GM04503 (cell line): ENCODE measurements at places on chromosomes 11 and 22.

- DNase-seq, result peak; percentile 11
Observed at GRCh38 chr11:78698612-78699011, 123.9 kb upstream of the NARS2 start.

DNA sequence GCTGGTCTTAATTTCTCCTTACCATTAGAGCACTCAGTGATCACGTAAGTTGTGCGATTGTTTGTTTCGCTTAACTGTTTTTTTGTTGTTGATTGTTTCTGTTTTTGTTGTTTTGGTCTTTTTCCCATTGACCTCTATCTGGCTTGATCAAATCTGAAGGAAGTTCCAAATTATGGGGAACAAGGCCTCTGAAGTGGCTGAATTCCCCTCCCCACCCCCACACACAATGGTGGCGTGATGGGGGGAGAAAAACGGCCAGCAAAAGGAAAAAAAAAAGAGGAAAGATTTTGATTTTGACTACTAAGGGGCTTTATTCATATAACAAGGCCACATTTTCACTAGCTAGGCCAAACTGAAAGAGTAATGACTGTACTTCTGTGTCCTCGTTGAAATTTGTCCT is 53.6 kb downstream of the OSBPL5 start:
- DNase-seq, result no peak

DNA sequence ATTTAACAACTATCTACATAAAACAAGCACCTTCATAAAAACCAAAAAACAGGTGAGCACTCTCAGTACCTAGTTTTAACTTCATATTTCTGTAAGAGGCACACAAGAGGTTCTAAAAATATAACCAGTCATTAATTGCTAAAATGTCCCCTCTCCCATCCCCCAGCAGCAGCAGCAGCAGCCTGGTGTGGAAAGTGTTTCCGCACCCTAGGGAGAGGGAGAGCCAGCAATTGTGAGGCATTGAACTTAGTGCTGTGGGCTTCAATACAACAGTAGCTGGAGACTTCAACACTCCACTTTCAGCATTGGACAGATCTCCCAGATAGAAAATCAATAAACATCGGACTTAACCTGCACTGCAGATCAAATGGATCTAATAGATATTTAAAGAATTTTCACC is 1158.5 kb downstream of the JRKL start:
- no peak for DNase-seq

DNA sequence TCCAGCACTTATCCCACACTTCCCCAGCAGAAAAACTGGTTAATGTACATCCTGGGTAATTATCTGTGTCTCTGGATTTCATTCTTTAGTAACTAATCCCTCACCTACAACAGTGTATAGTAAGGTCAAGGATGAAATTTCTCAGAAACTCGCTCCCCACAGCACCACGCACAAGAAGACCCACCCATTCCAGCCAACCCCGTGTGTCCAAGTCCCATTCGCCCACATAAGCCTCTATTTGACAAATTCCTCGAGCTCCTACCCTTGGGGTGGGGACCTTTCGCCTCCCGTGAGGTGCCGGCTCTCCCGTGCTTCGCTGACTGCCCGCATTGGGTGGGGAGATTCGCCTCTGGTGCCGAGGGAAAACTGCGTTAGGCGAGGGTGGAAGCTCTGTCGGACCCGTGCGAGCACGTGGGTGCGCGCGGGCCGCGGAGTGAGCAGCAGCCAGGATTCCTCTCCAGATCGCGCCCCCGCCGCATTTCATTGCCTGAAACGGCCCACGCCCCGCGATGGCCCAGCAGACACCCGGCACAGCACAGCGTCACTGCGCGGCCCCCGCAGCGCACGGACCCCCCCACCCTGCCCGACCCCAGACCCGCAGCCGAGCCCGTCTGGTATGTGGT is 866 bp downstream of the EXPH5 start:
- DNase-seq, result no peak

DNA sequence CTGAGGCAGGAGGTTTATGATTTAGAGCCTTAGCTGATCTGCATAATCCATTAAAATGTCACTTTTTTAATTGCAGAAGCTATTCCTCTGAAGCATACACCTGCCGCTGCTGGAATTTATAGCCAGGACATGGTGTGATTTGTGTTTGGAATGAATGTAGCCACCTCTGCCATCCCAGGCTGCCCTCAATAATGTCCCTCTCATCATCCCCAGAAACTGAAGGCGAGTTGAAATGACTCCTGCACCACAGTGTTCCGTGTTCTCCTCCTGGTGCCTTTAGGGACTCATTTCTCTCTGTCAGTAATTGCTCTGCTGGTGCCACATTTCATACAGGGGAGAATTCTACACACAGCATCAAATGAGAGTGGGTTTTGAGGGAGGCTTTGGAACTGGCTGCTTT is 191.0 kb downstream of the C11orf91 start:
- no peak for DNase-seq

DNA sequence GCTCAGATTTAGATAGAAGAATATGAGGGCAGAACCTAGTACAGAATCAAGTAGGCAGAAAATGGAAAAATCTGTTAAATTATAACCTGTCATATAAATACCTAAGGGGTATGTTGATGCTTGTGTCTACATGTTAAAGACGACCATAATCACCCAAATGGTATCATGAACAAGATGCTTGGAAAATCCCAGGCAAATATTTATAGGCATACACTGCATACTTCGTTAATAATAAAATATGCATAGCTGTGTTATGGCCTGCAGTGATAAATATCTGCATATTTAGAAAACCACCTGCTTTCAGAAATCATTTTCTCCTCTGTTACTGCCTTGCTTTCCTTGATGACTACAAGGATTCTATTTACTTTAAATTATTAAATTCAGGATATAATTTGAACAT is 18.9 kb upstream of the DDX10 start:
- DNase-seq, result no peak

- no peak for DNase-seq
Observed at GRCh38 chr22:17678817-17679385, 40.3 kb downstream of the BCL2L13 start.

DNA sequence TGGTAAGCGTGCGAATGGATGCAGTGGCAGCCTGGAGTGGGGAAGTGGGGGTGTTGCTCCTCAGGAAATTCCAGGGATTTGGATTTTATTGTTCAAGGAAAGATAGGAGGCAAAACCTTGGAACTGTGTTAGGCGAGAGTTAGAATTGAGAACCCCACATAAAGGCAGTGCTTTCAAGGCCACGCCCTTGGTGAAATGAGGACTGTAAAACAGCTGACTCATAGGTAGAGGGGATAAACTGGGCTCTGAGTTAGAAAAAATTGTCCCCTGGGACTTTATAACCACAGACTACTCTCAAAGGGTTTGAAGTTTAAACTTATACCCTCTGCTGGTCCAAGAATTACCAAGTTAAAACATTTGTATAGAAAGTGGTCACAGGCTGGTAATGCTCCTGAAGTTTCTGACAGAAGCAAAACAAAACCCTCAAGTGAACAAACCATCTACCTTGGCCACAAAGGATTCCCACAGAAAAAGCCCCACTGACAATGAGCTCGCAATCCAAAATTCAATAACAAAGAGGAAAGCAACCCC is 250.3 kb upstream of the TBCEL start:
- peak; percentile 6 for DNase-seq

GRCh38 chr11:82995754-82996398 is 75.8 kb downstream of the RAB30 start:
- peak; percentile 40 for DNase-seq

DNA sequence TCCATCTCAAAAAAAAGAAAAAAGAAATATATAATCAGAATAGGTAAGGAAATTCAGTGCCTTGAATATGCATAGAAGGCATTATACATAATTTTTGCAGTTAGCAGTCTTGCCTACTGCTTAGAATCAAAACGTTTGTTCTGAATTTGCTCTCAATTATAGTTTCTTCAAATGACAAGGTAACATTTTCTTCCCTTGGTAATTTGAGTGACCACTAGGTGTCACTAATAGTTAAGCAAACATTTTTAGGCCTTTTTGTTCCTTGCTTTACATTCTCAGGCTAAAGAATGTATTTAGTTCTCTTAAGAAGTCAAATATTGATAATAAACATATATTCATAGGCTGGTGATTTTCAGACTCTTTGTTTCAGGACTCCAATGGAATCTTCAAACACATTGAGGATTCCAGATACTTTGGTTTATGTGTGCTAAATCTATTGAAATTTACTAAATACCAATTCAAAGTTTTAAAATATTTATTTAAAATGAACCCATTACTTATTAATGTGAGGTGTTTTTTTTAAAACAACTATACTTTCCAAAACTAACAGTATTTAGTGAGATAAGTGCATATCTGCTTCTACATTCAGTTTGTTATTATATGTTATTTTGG is 55.0 kb upstream of the DEPDC7 start:
- DNase-seq, result peak; percentile 9

GRCh38 chr11:125183641-125184040 is 19.1 kb downstream of the PKNOX2 start:
- DNase-seq, result no peak

DNA sequence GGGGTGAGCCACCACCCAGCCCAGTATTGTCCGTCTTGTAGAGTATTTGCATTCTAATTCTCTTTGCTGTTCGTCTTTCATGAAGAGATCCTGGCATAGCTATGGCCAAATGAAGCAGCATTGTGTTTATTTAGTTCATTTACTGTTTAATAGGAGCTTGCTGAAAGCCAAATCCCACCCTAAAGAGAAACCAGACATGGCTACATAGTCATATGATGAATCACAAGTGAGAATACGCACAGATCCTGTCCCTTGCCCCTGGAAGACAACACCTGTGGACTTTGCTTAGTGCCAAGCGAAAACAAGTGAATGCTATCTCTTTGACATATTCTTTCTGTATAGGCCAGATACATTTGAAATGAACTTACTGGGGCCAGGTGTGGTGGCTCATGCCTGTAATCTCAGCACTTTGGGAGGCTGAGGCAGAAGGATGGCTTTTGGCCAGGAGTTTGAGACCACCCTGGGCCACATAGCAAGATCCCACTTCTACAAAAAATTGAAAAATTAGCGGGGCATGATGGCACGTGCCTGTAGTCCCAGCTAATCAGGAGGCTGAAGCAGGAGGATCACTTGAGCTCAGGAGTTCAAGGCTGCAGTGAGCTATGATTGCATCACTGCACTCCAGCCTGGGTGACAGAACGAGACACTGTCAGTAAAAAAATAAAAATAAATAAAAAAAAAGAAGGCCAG is 5.1 kb upstream of the ARFGAP3 start:
- DNase-seq, result no peak

GRCh38 chr22:30289980-30290313 is 642 bp upstream of the CASTOR1 start:
- no peak for DNase-seq

- DNase-seq, result no peak
Observed at GRCh38 chr11:78330361-78330760, 87.3 kb downstream of the GAB2 start.

- no peak for DNase-seq
Observed at GRCh38 chr22:46056546-46057245, 79.7 kb upstream of the WNT7B start.

GRCh38 chr22:46945481-46945880 is 183.0 kb downstream of the TBC1D22A start:
- DNase-seq, result no peak

GRCh38 chr22:38924347-38924952 is 33.0 kb upstream of the APOBEC3A start:
- DNase-seq, result peak; percentile 73

GRCh38 chr11:656426-656825 is 19.4 kb downstream of the DRD4 start:
- no peak for DNase-seq

DNA sequence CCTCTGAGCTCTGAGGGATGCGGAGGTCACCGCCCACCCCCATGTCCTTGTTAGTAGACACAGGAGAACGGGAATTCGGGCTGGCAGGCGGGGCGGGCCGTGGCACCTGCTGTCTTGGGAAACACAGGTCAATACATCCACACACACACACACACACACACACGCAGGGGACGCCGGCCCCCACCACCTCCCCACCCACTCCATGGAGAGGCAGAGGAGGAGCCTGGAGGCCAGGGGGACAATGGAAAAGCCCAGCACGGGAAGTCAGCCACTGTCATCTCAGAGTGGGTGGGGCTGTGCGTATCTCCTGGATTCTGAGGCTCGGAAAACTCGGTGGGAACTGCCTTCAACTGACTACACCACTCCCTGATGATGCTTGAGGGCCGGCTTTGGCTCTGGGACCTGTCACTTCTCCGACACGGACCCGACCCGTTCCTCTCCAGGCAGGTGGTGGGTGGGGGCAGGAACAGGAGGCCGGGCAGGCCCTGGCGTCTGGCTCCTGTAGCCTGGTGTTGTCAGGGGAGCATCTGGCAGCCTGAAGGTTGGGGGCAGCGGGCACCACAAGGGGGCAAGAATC is 18.5 kb upstream of the TMEM184B start:
- no peak for DNase-seq

DNA sequence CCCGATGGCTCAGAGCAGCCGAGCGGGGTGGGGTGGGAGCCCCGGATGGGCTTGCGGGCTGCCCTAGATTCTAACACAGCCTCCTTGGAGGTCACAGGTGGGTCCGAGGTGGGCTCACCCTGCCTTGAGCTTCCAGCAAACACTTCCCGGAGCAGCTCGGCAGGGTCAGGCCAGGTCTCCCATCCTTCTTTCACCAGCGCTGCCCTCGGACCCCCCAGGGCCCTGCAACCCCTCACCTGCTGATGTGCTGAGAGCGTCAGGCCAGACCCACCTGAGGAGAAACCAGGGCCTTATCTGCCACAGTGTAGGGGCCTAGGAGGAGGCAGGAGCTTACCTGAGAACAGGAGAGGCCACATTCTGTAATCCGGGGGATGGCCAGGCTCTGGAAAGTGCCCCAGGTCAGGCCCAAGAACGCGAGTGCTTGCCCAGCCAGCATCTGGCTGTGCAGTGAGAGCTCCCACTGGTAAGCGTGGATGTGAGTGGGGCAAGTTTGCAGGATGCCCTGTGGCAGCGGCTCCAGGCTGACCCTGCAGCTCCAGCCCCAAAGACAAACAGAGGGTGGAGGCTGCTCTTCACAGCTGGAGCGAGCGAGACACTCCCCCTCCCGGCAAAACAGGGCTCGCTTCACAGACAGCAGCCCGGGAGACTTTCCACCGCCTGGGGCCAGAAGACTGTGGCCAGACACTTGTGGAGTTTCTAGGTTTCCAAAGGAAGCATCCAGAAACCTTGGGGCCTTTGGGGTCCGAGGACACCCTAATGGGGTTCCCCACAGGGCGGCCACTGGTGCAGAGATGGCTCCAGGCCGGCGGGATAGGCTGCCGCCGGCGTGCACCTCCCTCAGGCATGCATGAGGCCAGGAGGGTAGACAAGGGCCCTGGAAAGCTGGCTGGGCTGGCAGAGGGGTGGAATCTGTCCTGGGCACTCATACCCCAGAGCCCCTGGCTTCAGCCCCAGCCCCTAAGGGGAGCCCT is at the start of gene IL17REL:
IL17REL (minus strand) TSS at position 555 of the 971 bp plus-strand sequence; CDS start at position 436, 119 bp downstream.
- DNase-seq, result no peak

DNA sequence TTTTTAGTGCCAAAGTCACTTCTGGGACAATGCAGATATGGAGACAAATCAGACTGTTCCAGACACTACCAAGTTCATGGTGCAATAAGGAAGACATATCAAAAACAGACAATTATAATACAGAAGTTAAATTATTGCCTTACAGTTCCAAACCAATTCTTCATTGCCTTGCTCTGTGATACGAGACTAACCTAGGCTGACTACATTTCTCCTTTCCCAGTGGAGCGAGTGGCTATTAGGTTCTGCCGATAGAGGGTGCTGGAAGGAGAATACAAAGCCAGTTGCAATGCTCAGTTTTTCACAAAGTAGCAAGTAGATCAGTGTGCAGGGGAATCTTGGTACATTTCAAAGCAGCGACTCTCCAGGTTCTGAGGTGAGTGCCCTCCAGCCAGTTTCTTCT is 67.8 kb downstream of the FAM168A start:
- DNase-seq, result no peak

GRCh38 chr22:19050117-19050516 is 72.1 kb downstream of the DGCR2 start:
- DNase-seq, result no peak

GRCh38 chr22:49013707-49014106 is 814.0 kb downstream of the BRD1 start:
- no peak for DNase-seq
